ENCODE measurements at places on chromosomes 16 and 17.

GRCh38 chr17:17835415-17836249 is 1.2 kb downstream of the SREBF1 start:
- no peak for DNase-seq

- no peak for DNase-seq
These were observed 17.4 kb downstream of the MFSD6L start for GRCh38 chr17:8781776-8782175.

DNA sequence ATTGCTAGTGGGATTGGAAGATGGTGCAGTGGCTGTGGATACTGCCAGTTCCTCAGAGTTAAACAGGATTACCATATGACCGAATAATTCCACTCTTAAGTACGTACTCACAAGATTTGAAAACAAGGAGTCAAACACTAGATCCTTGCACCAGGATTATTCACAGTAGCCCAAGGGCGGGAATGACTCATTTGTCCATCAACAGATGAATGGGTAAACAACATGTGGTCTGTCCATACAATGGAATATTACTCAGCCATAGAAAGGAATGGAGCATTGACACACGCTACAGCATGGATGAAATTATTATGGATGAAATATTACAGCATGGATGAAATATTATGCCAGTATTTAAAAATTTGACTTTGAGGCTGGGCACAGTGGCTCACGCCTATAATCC is 9.1 kb upstream of the MAPK8IP3 start:
- DNase-seq, result no peak

DNA sequence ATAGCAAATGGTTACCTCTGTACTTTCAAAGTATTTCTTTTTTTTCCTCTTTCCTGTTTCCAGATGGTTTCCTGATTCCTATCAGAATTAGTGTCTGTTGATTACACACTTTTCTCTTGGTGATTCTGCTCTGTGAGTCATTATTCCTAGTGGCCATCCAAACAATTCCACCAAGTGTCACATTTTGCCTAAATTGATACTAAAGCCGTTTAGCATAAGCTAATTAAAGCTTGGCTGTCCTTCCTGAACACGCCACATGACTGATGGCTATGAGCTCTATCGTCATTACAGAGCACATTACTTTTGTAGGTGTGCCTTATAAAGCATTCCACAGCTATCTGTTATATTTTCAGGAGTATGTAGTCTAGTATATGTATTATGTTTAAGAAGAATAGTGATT is 671.2 kb downstream of the CDH8 start:
- no peak for DNase-seq

DNA sequence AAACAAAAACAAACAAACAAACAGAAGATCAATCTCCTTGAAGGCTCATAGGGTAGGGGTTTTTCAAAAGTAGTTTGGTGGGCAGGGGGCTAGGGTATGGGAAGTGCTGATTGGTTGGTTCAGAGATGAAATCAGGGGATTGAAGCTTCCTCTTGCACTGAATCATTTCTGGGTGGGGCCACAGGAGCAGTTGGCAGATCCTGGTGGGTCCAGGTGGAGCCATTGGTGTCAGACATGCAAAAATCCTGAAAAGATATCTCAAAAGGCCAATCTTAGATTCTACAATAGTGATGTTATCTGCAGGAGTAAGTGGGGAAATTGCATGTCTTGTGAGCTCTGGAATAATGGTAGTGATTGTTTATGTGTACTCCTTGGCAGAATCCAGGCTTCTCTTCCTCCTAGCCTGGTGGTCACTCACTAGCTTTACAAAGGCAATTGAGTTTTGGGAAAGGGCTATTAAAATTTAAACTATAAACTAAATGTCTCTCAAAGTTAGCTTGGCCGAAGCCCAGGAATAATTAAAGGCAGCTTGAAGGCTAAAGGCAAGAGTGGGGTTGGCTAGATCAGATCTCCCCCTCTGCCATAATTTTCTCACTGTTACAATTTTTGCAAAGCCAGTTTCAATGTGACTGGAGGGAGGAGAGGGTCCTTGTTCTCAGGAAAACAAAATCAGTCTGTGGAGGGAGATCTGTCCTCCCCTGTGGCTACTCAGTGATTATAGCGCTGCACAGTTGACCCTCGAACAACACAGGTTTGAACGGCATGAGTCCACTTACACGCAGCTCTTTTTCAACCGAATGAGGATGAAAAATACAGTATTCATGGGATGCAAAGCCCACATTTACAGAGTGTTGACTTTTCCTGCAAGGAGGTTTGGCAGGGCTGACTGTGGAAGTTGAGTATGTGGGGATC is 45.2 kb downstream of the RNF112 start:
- DNase-seq, result no peak

DNA sequence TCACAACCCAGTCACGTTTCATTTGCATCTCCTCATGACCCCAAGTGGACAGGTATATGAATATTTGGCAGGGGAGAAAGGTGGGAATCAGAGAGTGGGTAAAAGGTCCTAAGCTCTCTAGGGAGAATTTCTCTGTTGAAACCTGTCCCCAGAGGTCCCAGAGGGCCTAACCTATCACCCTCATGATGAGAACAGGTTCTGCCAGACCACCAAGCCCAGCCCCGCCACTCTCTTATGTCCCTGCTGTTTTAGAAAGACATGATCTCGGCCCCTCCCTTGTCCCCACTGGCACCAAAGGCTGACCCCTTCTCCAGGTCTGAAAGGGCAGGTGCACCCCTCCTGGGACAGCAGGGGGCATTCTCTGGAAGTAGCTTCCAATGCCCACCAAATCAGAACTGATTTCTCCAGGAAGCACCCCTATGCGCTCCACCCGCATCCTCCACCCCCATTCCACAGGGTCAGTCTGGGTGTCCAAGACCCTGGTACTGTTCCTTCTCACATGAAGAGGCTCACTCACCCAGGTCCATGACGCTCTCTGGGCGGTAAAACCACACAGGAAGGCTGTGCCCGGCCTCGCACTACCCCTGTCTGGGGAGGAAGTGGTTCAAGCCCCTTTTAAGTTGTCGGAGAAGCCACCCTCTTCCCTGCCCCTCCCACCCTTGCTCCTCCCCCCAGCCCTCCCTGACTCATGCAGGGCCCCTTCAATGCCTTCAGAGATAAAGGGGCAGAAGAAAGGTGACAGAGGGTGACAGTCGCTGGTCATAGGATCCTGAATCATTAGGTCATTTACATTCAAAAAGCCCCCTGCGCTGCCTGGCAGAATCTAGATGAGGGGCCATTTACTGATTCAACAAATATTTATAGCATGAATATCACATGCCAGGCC is at the start of gene CCR7:
Gene CCR7, minus strand, starts transcription at position 590 of the 886 bp plus-strand sequence. Its CDS starts 63 bp downstream, at position 527.
- DNase-seq, result no peak

GRCh38 chr16:2948807-2949704 is 15.0 kb upstream of the KREMEN2 start:
- no peak for DNase-seq

DNA sequence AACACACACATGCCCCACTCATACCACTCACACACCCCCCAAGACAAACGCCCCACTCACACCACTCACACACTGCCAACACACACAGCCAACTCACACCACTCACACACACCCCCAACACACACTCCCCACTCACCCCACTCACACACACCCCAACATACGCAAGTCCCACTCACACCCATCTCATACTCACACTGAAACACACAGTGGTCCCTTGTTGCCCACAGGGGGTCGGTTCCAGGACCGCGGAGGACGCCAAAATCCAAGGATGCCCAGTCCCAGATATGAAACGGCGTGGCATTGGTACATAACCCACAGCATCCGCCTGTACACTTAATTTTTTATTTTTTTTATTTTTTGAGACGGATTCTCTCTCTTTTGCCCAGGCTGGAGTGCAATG is 20.9 kb downstream of the RNF213 start:
- no peak for DNase-seq

DNA sequence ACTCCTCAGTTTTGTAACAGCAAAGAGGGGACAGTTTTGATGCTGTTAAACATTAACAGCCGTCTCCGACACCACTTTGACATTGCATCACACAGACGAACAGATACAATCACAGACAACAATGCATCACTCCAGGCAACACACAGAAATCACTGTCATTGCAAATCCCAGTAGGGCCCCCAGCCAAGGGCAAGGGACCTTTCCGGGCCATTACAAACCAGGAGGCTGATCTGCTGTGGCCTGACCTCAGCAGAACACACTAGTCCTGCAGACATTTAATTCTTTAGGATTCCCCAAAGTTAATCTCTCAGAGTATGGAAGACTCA is 136.2 kb upstream of the RCVRN start:
- DNase-seq, result no peak

DNA sequence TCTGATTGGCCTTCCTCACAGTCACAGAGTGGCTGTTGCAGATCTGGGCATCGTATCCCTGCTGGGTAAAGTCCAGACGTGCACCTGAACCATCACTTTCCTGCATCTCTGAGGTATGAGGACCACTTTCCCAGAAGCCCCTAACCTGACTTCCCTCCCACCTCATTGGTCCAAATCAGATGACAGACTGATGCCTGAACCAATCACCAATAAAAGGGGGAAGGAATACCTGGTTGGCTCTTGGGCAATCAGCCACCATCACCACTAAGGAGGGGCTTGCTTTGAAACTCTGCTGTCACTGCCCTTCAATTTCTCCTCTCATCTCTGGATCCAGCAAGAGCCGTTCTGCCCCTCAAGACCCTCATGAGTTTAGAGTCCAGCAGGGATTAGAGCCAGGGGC is 13.6 kb upstream of the WFDC1 start:
- DNase-seq, result no peak

DNA sequence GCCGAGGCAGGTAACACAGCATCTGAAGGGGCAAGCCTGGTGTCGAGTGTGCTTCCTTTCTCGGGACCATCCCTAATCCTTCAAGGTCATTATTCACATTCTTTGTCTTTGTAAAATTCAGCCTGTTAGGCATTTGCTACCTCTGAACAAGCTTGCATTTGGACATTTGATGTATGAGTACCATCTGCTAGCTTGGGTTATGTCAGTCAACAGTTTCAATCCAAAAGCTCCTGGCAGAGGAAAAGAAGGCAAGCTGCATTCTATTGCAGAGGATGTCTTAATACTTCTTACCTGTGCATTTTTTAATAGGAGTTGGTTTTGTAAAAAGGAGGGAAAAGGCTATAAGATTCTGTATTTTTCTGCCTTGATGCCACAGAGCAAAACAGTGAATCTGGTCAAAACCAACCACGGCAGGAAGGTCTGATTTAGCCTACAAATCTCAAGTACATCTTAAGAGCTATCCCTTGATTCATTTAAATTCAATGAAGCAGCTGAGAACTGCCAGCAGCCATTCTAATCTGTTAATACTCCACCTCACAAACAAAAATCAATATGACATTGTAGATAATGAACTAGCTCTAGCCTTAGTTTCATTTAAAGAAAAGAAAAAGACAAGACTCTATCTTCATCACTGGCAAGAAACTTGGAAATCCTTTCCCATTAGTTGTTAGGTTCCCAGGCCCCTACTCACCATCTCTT is 39.0 kb downstream of the TEX2 start:
- no peak for DNase-seq

- no peak for DNase-seq
These were observed 33.0 kb downstream of the PITPNM3 start for GRCh38 chr17:6523330-6523729.

DNA sequence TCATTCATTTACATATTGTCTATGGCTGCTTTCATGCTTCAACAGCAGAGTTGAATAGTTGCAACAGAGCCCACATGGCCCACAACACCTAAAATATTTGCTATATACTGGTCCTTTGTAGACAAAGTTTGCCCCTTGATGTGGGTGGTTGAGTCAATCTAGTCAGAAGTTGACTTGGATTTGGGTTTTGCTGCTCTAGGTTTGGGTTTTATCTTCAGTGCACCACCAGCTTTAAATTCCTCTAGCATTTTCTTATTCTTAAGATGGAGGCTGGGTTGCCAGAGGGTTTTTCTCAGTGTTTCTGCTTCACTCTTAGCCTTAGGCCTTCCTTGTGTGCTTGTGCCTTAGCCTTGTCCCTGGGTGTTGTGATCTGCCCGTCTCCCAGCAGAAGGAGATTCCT is 51.0 kb downstream of the CCDC182 start:
- no peak for DNase-seq

DNA sequence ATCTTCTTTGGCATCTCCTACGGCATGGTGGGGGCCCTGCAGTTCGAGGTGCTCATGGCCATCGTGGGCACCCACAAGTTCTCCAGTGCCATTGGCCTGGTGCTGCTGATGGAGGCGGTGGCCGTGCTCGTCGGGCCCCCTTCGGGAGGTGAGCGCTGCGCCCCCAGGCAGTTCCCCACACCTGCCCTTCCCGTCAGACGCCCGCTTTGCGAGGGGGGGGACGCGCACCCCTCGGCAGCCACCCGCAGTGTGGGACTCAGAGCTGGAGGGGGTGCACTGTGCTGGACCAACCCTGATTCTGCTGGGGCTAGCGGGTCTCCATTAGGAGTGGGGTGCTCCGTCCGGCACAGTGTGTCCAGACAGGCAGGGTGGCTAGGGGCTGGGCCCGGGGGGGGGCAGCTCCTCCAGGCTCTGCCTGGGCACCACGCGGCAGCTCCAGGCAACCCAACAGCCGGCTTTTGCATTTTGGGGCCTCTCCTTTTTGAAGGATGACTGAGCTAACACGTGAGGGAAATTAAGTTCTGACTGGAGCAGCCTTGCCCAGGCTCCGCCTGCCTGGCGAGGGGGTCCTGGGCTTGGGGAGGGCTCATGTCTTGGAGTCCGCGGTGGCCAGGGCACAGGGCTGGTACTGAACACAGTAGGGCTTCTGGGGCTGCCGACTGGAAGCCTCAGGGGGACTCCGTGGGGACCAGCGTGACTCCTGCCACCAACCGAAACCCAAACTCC is 9.1 kb downstream of the SLC16A3 start:
- no peak for DNase-seq

- DNase-seq, result no peak
These were observed 229.0 kb downstream of the CPPED1 start for GRCh38 chr16:12574721-12575120.

DNA sequence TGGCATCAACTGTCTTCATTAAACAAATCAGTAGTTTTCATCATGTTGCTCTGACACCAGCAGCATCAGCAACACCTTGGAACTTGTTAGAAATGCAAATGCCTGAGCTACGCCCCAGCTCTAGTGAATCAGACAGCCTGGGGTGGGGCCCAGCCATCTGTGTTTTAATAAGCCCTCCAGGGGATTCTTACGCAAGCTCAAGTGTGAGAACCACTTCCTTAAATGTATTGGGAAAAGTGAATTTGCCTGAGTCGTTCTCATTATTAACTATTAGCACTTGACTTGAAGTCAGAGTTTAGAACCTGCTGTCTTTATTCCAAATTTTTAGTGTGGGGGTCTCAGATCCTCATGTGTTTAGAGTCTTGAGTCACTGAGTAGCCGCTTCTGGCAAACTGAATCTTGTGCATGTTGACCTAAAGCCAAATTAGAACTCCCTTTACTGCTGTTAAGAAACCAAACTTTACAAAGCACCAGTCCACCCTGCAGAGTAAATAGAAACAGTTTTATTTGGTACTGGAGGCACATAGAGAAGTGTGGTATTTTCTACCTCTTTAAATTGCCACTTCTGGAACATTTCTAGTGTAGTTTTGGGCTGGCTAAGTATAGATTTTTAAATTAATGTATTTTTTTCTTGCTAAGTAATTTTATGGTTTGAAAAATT is 137.4 kb upstream of the COX10 start:
- peak; percentile 47 for DNase-seq

- DNase-seq, result peak; percentile 77
These were observed 4.5 kb upstream of the HEXIM1 start for GRCh38 chr17:45143767-45144198.
